Airway epithelial cell (primary cell): ENCODE measurements at places on chromosomes 5 and 9. TPM values are rescaled to one million over a fixed set of nuclear protein-coding genes. Genes with fewer than 3 reads are reported as not detected.

The GRIN3A gene
- not detected in 2 replicates for total RNA-seq

The CTXN3 gene
- total RNA-seq, result not detected in 2 replicates

The PDE8B gene
- under 0.01 TPM in 1 of 2 replicates, not detected in the other for total RNA-seq

The FOXD4L3 gene
- total RNA-seq, result not detected in 2 replicates

The PFN3 gene
- not detected in 2 replicates for total RNA-seq

The SLC22A5 gene
- total RNA-seq, result 4.6 and 6.2 TPM in 2 replicates

The SYK gene
- 27.2 and 31.0 TPM in 2 replicates for total RNA-seq

The PCSK1 gene
- total RNA-seq, result under 0.01 and 0.37 TPM in 2 replicates

The ZNF474 gene
- total RNA-seq, result 1.1 TPM in 1 of 2 replicates, not detected in the other

The FAM151B gene
- total RNA-seq, result 0.35 and 2.5 TPM in 2 replicates

The DIPK1B gene
- total RNA-seq, result 5.3 and 5.5 TPM in 2 replicates

The CCDC192 gene
- not detected in 2 replicates for total RNA-seq

The TLR4 gene
- 0.05 TPM in 1 of 2 replicates, not detected in the other for total RNA-seq

The SPATA31D4 gene
- total RNA-seq, result not detected in 2 replicates

The SLC4A9 gene
- not detected in 2 replicates for total RNA-seq

The TAF11L4 gene
- not detected in 2 replicates for total RNA-seq

The ADGRV1 gene
- total RNA-seq, result 0.49 and 0.60 TPM in 2 replicates

The OLFML2A gene
- total RNA-seq, result 37.5 and 44.0 TPM in 2 replicates

The RASA1 gene
- 28.9 and 29.4 TPM in 2 replicates for total RNA-seq

The CARD6 gene
- 6.0 and 6.5 TPM in 2 replicates for total RNA-seq

The ROR2 gene
- 0.85 and 0.88 TPM in 2 replicates for total RNA-seq

The CD274 gene
- total RNA-seq, result 4.8 and 5.3 TPM in 2 replicates

The PCDHB6 gene
- 0.14 TPM in 1 of 2 replicates, not detected in the other for total RNA-seq

The C9 gene
- total RNA-seq, result not detected in 2 replicates

The BHMT2 gene
- not detected in 2 replicates for total RNA-seq

The CCNJL gene
- 8.6 and 9.0 TPM in 2 replicates for total RNA-seq

The ENTPD8 gene
- not detected in 2 replicates for total RNA-seq

The LRRC14B gene
- total RNA-seq, result not detected in 2 replicates

The CD72 gene
- 0.56 TPM in 1 of 2 replicates, not detected in the other for total RNA-seq

The GABRA6 gene
- total RNA-seq, result not detected in 2 replicates

The NPR3 gene
- 2.0 and 3.7 TPM in 2 replicates for total RNA-seq

The LTC4S gene
- 1.4 and 3.8 TPM in 2 replicates for total RNA-seq

The PCDHB9 gene
- 0.07 TPM in 1 of 2 replicates, not detected in the other for total RNA-seq

The PLCXD3 gene
- total RNA-seq, result not detected in 2 replicates

The FOXD4L4 gene
- 0.07 and 0.19 TPM in 2 replicates for total RNA-seq

The EIF4E1B gene
- total RNA-seq, result not detected in 2 replicates

The RAB3C gene
- not detected in 2 replicates for total RNA-seq

The GAPT gene
- total RNA-seq, result not detected in 2 replicates

The PRDM9 gene
- total RNA-seq, result not detected in 2 replicates

The IL5 gene
- total RNA-seq, result not detected in 2 replicates

The TAF11L10 gene
- total RNA-seq, result not detected in 2 replicates

The CA9 gene
- 39.5 and 44.6 TPM in 2 replicates for total RNA-seq

The BTNL8 gene
- total RNA-seq, result not detected in 2 replicates

The NHP2 gene
- 383 and 414 TPM in 2 replicates for total RNA-seq

The RHOBTB3 gene
- total RNA-seq, result 36.6 and 48.9 TPM in 2 replicates

The MBLAC2 gene
- 3.9 and 4.9 TPM in 2 replicates for total RNA-seq
